ENCODE measurements at places on chromosomes 5 and 9.

DNA sequence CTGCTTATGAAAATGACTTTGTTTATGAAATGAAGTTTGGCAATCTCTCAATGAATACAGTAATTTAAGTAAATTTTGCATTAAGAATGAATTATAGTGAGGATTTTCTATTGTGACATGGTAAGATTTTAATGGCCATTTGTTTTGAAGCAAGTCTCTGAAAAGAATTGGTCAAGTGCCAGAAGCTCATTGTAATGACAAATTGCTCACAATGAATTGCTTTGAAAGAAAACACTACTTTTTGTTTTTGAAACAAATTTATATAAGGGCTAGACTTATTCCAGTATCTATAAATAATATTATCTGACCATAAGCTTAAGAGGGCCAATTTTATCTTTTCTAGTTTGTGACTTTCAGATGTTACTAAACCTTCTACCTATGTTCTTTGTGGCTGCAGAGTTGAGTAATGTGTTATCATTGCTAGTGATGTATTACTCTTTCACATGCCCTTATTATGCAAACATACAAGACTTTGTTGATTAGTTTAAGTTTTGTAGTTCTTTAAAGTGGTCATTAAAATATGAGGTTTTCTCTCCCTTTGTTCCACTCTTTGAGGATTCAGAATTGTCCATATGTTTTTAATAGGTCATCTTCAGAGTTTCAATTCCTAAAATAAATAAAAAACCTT is 93.0 kb upstream of the ZNF608 start:
- no peak for DNase-seq

GRCh38 chr5:42434047-42434724 is 10.9 kb downstream of the GHR start:
- DNase-seq = no peak

DNA sequence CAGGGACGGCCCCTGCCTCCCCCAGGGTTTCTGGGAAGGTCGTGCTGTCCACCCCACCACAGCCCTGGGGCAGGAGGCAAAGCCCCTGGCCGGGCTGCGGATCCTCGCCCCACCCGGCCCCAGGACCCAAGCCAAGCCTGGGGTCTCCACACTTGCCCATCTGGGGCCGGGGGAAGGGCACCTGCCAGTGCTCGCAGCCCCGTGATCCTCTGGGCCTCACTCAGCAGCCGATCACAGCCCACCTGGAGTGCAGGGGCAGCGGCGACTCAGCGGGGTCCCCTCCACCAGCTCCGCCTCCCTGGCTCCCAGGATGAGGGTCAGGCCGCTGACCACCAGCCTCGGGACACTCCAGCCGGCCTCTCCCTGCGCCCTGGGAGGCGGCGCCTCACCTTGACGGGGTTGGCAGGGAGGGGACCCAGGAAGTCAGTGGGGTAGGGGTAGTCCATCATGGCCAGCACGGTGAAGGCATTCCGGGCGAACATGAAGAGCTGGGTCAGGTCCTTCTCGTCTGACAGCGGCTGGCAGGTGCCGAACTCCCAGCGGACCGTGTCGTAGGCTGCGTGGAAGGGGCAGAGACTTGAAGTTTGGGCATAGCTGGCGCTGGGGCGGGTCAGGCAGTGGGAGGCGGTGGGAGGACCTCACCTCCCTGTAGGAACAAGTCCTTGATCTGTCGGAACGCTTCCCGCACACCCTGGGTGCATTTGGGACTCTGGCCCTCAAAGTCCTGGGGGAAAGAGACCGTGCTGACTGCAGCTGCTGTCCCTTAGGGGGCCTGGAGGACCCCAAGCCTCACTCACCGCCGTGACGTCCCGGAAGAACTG is 1.8 kb downstream of the DPP7 start:
- DNase-seq = no peak

- no peak for DNase-seq
Observed at GRCh38 chr9:93829271-93830011, 125.7 kb downstream of the BARX1 start.

GRCh38 chr5:123438244-123438643 is 15.0 kb upstream of the CEP120 start:
- DNase-seq = no peak

DNA sequence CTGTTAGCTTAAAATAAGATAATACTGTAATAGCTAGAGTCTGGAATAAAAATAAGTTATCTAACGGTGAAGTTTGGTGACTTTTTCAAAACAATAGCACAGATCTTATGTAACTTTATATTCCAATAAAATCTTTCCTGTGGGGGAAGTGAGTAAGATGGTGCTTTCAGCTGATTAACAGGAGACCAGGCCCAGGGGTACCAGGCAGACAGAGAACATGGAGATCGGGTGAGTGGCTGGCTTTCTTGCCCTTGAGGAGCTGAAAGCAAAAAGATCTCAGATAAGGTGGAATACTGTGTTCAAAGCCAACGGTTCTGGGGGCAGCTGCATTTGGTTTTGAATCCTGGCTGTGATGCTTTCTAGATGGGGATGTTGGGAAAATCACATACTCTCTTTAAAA is 61.3 kb downstream of the MAT2B start:
- DNase-seq = no peak

GRCh38 chr5:106587-106986 is 14.6 kb downstream of the PLEKHG4B start:
- no peak for DNase-seq

DNA sequence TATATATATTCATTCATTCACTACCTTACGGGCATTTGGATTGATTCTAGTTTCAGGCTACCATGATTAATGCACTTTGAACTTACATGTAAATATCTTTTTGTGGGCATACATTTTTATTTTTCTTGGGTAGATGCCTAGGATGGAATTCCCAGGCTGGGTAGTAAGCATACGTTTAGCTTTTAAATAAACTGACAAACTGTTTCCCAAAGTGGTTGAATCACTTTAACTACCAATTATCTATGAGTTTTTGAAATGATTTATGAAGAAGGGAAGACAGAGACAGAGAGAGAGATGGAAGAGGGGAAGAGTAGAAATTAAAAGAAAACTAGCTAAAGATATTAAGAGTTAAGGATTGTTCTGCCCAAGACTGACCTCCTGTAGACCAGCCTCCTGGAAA is 612.6 kb downstream of the PSAT1 start:
- no peak for DNase-seq

- no peak for DNase-seq
Observed at GRCh38 chr5:151724360-151724759, 34.1 kb downstream of the ATOX1 start.

- DNase-seq = no peak
Observed at GRCh38 chr5:125049721-125050702, 303.6 kb upstream of the ZNF608 start.

DNA sequence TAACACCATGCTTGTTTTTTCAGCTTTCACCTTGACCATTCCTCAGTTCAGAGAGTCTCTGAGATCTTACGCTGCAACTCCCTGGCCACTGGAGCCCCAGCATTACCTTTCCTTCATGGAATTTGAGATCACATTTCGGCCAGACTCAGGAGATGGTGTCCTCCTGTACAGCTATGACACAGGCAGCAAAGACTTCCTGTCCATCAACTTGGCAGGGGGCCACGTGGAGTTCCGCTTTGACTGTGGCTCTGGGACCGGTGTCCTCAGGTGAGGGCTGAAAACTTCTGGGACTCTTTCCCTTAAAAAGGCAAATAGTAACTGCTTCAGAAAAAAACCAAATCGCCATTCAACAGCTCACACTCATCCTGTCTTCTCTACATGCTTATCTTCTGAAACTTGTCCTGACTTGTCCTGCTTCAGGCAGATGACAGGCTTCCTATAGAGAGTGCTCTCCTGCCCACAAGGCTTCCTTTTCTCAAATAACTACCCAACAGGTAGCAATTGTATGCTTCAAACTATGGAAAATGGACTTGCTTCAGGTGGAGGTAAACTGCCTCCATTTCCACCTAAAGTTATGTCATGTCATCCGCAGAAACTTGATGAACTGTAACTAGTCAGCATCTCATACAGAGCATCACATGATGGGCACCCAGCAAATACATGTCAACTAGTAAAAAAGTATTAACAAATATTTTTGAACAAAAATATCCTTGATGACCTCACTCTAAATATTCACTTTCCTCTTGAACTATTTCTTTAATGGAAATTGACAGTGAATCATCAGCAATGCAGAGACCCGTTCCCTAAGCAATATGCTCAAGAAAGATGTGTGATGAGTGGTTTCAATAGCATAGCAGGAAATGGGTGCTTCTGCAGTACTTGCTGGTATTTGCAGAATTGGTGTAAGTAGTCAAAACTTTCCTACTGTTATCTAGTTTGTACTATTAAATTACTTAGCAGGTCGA is 129.2 kb downstream of the LIFR start:
- DNase-seq = no peak

DNA sequence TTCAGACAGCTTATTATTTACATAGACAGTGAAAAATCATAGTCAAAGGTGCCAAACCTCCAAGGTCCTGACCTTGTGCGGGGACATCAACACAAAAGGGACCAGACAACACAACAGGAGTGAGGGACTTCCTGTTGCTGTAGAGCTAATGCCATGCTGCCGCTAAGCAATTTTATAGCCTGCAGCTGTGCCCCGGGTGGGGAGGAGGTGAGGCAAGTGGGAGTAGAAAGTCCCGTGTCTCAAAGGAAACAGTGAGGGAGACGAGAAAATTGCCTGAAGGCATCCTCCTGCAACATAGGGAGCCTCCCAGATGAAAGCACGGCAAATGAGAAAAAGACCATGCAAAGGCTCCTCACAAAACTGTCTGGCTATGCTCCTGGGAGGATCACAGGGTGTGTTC is 58.8 kb downstream of the CAAP1 start:
- DNase-seq = no peak

DNA sequence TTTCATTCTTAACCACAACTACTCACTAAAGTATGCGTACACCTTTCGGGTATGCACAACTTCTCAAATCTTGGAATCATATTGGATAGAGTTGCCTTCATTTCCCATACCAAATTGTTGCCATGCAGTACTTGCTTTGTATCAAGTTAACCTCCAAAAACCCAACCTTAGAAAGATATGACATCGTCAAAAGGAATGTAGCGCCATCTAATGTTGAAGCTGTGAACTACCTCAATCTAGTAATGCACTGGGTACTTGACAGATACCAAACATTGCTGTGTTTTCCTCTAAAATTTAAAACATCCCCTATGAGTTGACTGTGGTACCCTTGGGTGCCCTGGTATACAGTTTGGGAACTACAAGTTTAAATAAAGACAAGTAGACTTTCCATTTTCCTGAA is 318.4 kb downstream of the ARL15 start:
- DNase-seq = no peak

DNA sequence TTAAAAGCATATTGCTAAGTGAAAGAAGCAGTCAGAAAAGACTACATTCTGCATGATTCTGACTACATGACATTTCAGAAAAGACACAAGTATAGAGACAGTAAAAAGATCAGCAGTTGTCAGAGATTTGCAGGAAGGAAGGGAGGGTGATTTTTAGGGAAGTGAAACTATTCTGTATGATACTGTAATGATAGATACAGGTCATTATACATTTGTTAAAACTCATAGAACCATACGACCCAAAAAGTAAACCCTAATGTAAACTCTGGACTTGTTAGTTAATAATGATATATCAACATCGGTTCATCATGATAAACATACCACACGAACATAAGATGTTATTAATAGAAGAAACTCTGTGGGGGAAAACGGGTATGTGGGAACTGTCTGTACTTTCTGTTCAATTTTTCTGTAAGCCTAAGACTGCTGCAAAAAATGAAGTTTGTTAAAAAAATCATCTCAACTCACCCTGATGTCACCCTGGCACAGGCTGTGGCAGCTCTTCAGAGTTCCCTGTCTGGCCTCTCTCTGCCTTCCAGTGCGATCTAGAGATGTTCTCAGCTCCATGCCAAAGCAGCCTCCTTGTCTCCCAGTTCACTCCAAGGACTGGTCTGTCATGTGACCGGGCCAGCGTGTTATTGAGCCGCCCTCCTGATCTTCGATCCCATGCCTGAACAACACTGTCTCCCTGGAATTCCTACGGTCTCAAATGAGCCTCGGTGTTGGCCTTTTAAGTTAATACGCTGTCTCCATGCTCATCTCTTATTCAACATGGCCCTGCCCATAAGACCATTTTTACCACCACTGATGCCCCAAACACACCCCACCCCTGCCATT is 35.4 kb downstream of the PRLR start:
- DNase-seq = no peak

GRCh38 chr5:103598997-103599566 is 36.5 kb upstream of the NUDT12 start:
- no peak for DNase-seq

DNA sequence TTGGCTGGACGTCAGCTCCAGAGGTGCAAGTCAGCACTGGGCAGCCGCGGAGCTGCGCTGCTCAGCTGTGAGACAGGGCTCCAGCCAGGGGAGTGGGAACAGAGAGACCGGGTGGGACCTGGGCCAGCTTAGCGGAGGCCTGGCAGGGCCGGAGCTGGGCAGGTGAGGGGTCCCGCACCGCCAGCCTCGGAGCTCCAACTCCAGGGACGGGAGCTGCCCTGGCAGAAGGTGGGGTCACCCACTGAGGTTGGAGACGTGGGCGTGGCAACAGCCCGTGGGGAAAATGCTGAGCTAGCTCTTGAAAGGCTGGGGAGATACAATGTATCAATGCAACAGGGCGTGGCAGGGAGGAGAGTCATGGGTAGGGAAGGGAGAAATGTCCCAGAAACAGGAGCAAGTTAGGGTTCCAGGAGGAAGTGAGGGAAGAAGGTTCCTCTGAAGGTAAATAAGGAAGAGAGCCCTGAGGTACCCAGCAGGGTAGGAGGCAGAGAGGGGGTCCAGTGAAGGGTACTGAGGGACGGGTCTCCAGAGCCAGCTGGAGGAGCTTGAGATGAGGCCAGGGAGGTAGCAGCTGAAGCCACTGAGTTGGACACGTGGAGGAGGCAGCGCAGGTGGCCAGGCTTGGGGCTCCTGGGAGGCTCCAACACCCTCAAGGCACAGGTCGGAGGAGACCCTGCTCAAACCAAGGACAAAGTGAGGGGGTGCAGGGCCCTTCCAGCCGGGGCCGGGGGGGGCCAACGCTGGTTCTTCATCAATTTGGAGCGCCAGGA is 736 bp upstream of the NKD2 start:
- no peak for DNase-seq

DNA sequence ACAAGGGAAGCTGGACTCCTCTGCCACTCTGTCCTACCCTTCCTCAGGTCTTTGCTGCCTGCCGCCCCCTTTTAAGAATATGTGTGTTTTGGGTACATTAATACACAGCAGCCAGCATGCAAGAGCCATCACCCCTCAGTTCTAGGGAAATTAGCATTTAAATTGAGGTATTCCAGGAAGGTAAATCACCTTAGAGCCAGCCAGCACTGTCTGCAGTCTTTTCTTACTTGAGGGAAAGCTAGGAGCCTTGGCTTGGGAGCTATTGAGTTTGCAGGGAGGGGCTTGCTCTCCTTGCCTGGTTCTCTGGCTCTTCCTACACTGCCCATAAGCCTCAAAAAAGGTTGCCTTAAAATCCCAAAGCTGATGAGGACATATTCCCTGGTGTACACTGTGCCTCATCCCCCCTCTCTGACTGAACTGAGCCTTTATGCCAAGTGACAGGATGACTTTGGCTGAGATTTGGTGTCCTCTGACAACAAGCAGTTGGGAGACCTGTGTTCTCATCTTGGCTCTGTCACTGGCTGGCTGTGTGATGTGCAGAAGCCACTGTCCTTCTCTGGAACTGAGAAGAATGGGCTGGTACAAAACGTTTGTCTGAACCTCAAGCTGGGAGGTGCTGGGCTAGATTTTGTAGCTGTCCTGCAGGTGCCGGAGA is 54.1 kb downstream of the TRIM32 start:
- no peak for DNase-seq

Data from HS-5 (cell line).